ENCODE measurements at places on chromosomes 1 and 21.

DNA sequence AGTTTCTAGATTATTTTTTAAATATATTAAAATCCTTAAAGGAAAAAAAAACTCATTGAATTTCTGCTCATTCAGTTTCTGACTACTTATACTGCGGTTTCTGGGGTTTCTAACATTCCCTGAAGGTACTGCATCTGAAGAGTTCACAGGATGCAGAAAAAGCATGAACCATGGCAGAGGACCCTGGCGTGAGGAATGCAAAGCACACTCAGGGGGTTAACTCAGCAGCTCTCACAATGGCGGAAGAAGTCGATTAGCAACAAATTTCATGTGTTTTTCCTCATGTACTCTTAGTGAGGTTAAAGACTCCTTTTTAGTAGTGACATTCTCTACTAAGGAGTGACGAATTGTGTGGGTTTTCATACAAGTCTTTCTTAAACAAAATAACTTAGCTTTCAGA, 975.6 kb downstream of the NCAM2 start:
- DNase-seq, result no peak

DNA sequence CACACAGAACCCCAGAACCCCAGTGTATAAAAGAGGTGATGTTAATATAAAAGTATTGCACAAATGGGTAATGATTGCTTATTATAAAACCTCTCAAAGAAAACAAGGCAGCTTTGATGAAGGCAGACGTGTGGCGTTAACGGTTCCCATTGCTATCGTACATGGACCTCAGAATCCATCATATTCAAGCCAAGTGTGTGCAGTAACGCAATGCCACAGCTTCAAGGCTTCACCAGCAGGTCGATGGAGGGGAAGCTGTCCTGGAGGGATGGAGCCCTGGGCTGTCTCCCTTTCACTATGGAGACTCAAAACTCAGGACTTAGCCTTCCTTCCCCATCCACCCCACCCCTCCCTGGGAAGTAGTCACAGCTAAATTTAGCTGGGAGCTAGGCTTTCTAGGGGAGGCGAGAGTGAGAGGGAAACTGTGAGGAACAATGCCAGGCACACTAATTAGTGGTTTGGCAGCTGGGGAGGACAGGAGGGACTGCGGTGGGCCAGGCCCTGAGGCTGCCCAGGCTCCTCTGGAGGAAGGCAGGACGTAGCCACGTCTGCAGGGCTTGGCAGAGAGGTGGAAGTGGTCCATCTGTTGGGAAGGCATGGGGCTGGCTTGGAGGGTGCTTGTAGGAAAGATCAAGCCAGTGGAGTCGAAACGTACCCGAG, 121.2 kb downstream of the HMGB4 start:
- DNase-seq, result no peak

GRCh38 chr1:150720098-150720497, 597 bp downstream of the HORMAD1 start:
- no peak for DNase-seq

GRCh38 chr21:18989953-18990495, 586.4 kb upstream of the TMPRSS15 start:
- DNase-seq, result no peak

- DNase-seq, result peak; percentile 91
Observed at GRCh38 chr1:29599071-29599470, 362.7 kb downstream of the PTPRU start.

DNA sequence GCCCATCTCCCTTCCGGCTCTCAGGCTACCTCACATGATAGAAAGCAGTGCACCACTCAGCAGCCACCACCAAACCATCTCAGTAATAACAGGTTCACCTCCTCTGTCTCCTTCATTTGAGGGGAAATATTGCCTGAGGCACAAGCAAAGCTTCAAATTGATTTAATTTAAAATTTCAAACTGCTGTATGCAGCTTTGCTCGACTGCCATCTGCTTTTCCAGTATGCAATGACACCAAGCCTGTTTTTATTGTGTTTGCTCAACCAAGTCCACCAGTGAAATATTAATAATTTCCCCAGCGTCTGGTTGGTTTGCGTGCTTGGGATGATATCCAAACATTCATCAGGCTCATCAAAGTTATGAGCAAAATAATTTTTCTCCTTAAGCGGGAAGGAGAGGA, 552.4 kb upstream of the DAB1 start:
- no peak for DNase-seq

All from esophagus muscularis mucosa (tissue), 4 donors.